ENCODE measurements at places on chromosomes 16 and 17.
A peak's percentile ranks its signal among the peaks of the same experiment; 100 is the strongest.

- DNase-seq: no peak
Measured at GRCh38 chr17:80452173-80452915, 24.1 kb downstream of the NPTX1 start.

- no peak for DNase-seq
Measured at GRCh38 chr17:44297975-44298374, 10.4 kb upstream of the RUNDC3A start.

GRCh38 chr16:57422026-57422944 lies 17.7 kb downstream of the CCL17 start:
- DNase-seq: peak; percentile 24

DNA sequence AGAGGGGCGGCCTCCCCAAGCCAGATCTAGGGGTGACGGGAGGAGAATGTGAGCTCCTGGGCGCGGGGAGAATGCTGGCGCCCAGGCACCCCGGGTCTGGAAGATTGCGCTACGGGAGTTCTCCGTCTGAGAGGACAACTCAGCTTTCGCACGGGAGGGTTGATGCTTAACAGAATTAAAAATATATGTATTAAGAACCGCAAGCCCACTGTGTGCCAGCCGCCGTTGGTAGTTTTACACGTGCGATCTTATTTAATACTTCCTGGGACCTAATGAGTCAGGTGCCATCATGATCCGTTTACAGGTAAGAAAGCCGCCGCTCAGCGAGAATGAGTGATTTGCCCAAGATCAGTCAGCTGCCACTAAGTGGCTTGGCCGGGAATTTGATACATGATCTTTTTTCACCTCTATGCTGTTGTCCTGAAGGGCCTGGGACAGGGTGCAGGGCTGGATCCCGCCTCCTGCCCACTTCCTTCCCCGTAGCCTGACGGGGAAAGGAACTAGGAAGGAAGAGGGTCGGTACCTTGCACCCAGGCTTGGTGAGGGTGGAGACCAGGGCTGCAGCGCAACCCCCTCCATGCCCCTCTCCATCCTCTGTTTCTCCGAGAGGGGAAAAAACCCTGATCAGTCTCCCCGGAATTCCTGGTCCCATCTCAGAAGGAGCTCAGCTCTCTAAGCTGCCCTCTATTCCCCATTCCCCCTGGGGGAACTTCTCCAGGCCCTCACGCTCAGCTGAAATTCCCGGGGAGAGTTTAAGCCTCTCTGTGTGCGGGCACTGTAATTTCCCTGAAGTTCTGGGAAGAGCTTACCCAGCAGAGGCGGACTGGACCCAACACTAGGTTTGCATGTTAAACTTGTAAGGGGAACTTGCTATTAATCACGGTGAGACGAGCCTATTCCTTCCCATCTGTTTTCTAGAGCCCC lies 983 bp downstream of the VAT1L start:
- DNase-seq: no peak

DNA sequence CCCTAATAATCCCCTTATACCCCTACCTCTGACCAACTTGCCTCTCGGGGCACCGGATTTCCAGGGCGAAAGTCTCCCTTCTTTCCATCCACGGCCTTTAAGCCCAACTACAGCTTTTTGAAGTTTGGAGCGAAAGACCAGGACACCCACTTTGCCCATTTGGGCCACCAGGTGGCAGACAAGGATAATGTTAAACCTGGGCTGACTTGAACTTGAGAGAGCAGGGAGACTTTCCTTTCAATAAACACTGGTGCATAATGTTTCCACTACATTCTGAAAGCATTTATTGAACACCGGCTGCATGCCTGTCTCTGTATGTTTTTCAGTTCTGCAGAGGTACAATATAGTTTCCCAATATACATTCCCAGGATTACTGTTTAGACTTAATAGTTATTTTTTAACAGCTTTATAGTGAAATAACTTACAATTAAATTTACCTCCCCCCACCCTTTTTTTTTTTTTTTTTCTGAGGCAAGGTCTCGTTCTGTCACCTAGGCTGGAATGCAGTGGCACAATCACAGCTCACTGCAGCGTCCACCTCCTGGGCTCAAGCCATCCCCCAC lies 6.9 kb upstream of the CES3 start:
- peak; percentile 37 for DNase-seq

DNA sequence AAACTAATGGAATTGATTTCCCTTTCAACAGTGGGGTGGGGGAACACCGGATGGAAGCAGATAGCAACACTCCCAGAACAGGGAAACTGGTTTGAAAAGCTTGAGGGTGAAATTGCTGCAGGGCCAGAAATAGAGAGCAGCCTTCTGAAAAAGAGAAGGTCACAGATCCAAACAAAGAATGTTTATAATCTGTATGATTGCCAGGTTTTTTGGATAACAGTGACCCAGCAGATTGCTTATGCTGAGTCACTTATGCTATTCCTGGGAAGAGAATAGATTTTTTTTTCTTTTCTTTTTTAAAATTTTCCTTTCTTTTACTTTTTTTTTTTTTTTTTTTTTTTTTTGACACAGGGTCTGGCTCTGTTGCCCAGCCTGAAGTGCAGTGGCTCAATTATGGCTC lies 641.3 kb downstream of the KCNJ2 start:
- peak; percentile 19 for DNase-seq

All from AG09319 (cell line).